Activated CD4-positive, alpha-beta T cell treated with anti-CD3 and anti-CD28 coated beads, Interleukin-2, amount 50 U/mL, for 16 hours (primary cell): ENCODE measurements at places on chromosomes 1 and 21.

- no peak for DNase-seq
Observed at GRCh38 chr21:29737186-29737585, 202.6 kb downstream of the GRIK1 start.

- DNase-seq, result no peak
Observed at GRCh38 chr1:187433598-187433997, 604.8 kb downstream of the PLA2G4A start.

- DNase-seq, result no peak
Observed at GRCh38 chr21:17455028-17455353, 57.9 kb upstream of the CXADR start.

GRCh38 chr1:4594286-4594991 lies 60.0 kb upstream of the AJAP1 start:
- DNase-seq, result no peak

DNA sequence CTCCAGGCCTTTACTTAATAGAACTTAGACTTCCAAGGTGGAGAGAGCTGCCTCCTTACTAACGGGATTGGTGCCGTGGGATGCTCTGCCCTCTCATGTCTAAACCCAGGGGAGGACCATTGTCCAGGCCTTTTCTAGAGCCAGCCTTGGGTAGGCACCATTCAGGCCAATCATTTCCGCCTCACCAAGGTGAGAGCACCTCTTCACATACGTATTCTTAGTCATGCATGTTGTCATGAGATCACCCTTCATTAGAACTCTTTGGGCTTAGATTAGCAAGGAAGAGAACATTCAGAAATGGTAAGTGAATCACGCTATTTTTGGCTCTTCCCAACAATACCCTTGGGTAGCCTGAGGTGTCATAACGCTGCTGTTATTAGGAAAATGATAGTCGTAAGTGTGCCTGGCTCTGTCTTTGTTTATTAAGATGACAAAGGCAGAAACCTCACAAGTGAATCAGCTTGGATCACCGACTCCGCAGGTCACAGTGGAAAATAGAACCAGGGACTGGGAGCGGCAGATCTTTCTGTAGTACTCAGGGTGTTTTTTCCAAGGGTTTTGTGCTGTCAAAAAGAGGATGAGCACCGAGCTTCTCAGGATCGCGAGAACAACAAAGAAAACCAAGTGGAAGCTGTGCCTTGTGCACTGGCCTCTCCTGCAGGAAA lies 55.0 kb downstream of the HUNK start:
- DNase-seq, result no peak

DNA sequence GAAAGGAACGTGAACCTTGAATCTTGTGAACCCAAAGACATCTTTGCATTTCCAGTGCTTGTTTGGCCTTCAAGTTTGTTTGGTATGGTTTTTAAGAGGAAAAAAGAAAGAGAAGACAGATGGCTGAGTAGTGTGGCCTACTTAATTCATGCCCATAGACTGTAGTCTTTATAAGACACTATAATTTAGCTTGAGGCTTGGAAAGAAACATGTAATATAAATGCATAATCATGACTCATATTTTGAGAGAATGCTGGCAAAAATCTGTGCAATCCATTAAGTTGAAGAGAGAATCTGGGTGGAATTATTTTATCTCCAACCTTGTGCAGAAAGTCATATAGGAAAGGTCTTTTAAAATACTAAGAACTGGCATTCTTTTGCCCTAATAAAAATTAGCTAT lies 179.3 kb downstream of the SIPA1L2 start:
- no peak for DNase-seq

DNA sequence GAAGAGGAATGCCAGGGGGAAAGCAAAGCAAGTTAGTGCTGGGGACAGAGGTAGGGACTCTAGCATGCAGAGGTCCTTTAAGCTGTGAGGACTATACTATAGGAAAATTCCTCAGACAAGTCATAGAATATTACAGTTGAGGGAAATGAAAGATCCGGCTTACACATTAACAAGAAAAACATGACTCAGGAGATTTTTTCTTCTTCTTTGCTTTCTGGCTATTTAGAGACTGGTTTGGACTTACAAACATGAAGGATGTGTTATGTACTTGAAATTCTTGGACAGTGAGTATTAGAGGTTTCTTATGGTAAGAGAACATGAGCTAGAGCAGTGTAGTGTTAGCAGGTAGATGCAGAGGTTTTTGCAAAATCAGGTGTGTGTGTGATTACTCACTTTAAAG lies 24.9 kb downstream of the USP25 start:
- DNase-seq, result no peak

DNA sequence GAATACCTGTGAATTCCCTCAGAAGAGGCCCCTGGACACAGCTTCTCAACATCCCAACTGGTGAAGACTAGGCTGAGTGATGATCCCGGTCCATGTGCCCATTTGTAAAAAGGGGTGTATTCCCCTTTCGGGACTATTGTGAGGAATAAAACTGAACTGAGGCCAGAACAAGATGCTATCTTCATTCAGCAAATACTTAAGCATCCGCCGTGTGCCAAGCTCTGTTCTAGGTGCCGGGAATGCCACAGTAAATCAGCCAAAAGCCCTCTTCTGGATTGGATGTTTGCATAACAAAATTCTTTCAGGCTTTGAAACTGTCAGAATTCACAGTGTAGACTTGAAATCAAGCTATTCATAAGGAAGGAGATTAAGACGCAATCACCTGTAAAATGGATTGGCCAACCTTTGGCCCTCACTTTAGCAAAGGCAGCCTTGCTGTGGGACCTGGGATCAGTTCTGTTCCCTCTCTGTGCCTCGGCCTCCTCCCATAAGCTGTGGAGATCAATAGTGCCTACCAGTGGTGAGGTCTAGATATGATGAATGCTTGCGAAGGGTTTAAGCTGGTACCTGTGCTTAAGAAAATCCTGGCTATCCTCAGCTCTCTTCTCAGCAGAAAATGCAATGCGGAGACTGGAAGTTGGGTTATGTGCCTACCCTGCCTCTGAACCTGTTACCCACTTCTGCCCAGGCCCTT lies 1.8 kb downstream of the ALPL start:
- DNase-seq, result peak; percentile 8

GRCh38 chr1:64941461-64942117 lies 24.8 kb downstream of the JAK1 start:
- no peak for DNase-seq

DNA sequence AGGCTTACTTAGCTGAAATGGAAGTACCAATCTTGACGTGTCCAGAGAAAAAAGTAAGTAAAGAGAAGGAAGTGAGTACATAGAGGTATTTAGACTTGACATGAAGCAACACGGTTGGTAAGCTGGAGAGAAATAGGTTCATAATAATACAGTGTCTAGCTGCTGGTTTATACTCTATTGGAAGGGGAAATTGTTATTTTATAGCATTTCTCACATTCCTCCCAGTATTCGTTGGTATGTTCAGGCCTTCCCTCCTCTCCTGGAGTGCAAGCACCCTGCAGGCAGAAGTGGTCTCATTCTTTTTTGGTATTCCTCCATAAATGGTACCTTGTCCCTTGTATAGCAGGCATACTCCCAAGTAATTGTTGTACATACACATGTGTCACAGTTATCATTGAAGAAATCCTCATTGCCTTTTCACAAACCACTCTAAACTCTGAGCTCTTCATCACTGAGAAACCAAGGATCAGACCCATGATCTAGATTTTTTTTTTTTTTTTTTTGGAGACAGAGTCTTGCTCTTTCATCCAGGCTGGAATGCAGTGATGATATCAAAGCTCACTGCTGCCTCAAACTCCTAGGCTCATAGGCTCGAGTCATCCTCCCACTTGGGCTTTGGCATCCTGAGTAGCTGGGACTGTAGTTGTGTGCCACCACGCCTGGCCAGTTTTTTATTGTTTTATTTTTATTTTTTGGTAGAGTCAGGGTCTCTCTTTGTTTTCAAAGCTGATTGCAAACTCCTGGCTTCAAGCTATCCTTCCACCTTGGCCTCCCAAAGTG lies 9.8 kb upstream of the IPO9 start:
- DNase-seq, result no peak

DNA sequence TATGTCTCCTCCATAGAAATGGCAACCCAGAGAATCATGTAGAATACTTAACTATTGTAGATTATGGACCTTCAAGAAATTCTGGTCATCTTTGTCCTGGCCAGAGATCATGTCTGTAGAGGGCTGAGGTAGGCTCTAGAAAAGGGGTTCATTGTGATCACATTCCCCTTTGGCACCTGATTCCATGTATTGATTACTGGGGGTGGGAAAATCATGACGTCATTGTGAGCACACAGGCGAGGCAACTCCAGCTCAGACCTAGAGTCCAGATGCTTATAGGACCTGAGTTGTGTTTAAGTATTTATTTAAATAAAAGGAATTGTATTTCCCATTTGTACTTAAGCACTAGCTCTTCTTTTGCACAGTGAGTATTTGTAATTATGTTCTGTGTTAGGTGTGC lies 93.1 kb downstream of the OSBPL9 start:
- no peak for DNase-seq

- DNase-seq, result no peak
Observed at GRCh38 chr21:22855581-22855980, 1857.4 kb downstream of the NCAM2 start.

DNA sequence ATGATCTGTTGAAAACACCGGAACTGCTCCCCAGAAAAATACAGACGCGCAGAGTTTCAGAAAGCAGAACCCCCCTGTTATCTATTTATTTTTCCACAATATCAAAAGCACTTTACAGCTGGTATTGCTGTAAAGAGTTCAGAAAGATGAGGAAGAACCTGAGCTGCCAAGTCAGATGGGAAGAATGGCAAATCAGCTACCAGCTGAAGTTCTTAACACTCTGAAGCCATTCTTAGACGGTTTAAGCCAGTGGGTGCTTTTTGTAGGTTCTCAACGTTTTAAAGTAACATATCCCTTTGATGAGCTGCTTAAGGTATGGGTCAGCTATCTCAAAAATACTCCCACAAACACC lies 714 bp upstream of the AKIRIN1 start:
- DNase-seq, result no peak

GRCh38 chr1:50329332-50329932 lies 93.8 kb downstream of the DMRTA2 start:
- DNase-seq, result no peak

- DNase-seq, result no peak
Observed at GRCh38 chr1:151779852-151780251, 10.4 kb downstream of the TDRKH start.

- no peak for DNase-seq
Observed at GRCh38 chr1:25994402-25995150, 3.3 kb downstream of the PAFAH2 start.

GRCh38 chr1:226790545-226791181 lies 51.6 kb upstream of the ITPKB start:
- no peak for DNase-seq

DNA sequence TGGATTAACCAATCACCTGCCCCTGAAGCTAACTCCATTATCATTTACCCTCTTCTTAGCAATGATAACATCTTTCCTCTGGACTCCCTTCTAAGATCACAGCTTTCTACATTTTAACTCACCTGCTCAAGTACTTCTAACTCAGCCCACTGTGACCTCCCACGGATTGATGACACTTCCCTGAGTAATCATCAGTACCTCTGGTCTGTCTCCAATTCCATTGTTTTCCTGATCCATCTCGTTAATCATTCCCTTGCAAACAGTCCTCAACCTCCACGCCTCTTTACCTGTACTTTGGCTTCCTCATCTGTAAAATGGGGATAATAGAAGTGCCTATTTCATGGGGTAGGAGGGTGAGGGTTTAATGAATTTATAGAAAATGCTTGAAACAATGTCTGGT lies 195.3 kb upstream of the APP start:
- no peak for DNase-seq

GRCh38 chr1:70504821-70505193 lies 93.7 kb downstream of the CTH start:
- no peak for DNase-seq

GRCh38 chr1:1291023-1291528 lies 10.8 kb downstream of the SCNN1D start:
- no peak for DNase-seq

DNA sequence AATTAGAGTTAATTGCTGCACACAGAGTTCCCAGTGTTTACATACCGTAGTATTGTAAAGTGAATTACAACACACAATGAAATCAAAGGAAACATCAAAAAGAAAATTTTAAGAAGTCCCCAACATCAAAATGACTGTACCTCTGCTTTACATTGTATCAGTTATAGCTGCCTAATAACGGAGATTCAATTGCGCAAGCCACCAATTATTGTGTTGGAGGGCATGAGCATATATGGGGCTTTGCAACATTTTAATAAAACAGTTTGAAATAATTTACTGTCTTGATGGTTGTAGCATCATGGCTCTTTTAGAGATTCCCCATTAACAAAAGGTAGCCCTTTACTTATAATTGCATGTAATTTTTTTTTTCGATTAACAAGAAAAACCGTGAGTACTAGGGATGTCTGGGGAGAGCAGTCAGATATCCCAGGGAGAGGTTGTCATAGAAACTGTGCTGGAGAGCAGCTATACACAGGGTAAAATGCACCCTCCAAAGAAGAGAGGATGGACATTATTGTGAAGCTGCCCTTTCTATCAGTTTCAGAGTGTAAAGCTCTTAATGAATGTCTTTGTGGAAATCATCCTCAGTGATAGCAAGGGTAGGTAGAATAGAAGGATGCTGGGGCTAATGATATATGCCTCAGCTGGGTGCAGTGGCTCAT lies 55.9 kb upstream of the BTG3 start:
- DNase-seq, result no peak

DNA sequence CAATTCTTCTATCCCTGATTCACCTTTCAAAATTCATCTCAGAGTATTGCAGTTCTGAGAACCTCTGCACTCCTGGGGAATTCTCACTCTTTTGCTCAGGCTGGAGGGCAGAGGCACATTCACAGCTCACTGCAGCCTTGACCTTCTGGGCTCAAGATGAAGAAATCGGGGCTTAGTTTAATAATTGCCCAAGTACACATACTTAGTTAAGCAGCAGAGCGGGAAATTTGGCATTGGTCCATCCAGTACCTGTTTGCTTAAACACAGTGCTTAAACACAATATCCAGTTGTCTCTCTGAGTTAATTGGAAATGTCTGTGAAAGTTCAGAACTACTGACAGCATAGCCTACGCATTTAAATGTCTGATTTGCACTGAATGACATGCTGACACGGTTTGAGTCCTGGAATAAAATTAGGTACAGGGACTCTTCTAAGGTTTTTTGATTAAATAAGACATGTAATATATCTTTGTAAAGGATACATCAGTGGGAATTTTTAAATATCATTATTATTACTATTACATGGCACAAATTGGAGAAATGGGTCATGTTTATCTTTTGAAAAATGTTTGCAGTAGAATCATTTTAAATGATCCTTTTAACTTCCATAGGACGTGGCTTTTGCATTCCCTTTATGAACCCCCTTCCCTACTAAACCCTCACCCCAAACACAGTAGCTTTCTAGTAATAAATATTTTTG lies 337.4 kb downstream of the SRGAP2C start:
- no peak for DNase-seq

- no peak for DNase-seq
Observed at GRCh38 chr1:237875291-237875690, 15.4 kb downstream of the ZP4 start.

DNA sequence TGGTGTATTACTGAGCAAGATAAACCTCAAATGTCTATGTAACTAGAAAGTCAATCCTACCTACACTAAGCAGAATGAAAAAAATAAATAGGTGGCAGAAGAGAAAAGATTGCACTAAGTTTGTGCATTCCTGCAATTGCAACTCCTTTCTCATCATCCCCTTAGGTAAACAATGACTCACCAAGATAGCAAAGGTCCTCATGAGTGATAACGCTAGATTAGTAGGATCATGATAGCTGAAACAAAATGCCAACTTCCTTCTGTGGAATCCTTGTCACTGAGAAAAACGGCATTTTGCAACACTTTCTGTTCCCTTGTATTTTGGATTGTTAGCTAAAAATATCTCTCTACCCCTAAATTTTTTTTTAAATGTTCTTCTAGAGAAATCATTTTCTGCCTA lies 20.0 kb upstream of the FCER1A start:
- DNase-seq, result no peak
